HFF-Myc (cell line): ENCODE measurements at places on chromosomes 13 and 19.

DNA sequence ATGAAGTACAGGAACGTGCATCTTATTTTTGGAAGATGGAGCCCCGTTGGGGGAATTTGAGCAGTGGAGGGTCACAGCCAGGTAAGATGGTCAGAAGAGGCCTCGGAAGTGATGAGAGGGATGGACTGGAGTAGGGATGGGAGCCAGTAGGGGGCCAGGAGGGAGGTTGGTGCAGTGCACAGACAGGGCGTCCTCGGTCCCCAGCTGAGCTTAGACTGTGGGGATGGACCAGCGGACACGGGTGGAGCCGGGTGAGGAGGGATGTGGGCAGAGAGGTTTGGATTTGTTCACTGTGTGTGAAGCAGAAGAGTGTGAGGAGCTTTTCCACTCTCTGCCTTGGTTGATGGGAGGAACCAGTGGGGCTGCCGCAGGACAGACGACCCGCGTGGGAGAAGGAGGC lies 10.6 kb downstream of the RPS9 start:
- DNase-seq, result no peak

- no peak for DNase-seq
Measured at GRCh38 chr19:38263689-38264485, 486 bp upstream of the SPINT2 start.

DNA sequence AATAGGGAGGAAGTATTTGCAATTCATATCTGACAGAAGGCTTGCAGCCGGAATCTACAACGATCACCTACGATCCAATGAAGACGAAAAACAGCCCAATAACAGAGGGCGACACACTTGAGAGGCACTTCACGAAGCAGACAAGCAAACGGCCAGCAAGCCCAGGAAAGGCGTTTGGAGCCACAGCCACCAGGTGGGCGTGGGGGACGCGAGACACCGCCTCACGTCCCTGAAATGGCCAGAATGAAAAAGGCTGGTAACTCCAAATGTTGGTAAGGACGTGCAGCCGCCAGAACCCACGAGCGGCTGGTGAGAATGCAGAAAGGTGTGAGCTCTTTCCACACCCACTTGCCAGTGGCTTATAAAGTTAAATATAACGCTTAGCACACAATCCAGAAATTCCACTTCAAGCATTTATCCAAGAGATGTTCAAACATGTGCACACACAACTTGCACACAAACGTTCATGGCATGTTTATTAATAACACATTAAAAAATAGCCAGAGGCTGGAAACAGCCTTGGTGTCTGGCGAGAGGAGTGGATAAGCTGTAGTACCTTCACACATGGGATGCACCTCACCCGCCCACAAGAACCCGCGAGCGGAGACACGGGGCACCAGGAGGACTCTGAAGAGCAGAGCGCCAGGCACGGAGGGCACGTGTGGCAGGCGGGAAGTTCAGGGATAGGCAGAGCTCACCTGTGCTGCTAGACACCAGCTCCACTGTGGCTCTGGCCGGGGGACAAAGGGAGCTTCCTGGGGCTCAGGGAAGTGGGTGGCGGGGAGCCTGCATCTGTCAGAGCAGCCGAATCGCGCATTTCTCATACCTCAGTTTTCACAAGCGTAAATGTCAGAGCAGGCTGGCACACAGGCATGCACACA lies 89.3 kb downstream of the SPACA7 start:
- DNase-seq, result no peak

GRCh38 chr13:75907044-75907443 lies 270.9 kb downstream of the LMO7 start:
- DNase-seq, result no peak
